ENCODE measurements at places on chromosomes 2 and 18. TPM values are rescaled to one million over a fixed set of nuclear protein-coding genes. Genes with fewer than 3 reads are reported as not detected.

Gene PDE11A
- 1.2 TPM for total RNA-seq

DNA sequence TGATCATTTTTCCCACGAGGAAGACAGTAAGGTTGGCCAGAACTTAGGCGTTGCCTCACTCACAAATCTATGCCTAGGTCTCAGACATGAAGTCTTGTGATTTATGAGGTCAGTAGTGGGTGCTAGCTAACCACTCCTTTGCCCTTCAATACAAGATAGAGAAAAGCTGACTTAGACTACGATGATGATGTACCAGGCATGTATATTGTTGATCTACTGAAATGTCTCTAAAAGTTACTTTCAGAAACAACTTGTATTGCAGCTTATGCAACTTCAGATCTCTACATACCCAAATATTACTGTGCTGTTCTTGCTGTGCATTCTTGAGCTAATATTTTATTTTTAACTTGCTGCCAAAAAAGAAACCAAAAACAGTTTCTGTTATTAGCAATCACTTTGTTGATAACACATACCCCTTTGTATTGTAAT lies 30.6 kb downstream of the MAPRE2 start:
- no peak for DNase-seq

GRCh38 chr2:1621041-1621440 lies 123.3 kb downstream of the PXDN start:
- no peak for DNase-seq

DNA sequence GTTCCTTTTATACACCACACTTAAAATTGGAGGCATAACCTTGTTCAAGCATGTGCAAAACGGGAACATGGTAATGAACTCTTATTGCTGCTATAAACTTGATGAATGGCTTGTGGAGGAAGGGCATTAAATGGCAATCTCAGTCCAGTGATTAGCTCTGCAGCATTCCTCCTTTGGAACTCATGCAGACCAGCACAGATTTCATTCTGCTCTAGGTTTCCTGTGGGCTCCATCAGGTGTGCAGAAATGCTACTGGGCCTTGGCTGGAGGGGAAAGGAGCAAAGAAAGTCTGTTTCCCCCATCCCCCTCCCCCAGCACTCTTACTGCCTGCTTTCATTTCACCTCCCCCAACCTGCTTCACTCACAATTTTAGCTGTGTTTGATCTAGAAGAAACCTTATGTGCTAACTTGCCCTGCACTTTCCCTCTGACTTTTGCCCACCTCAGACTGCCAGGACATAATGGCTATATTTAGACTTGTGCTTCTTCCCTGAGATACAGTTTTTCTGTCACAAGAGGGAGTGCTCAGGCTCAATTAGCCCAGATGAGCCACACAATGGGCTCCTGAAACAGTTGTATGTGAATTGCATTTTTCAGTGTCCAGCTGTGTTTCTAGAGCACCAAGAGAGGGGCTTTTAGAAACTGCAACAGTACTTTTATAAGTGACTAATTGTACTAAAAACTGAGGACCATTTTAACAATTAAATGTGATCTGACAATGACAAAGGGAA lies 109.8 kb downstream of the FSHR start:
- DNase-seq: no peak

GRCh38 chr2:130336150-130336876 lies 6.4 kb upstream of the IMP4 start:
- no peak for DNase-seq

Data from right atrium auricular region (tissue), 2 donors.